Fibroblast of pulmonary artery (primary cell): ENCODE measurements at places on chromosomes 12 and 14.

GRCh38 chr12:29226616-29227015 is 77.5 kb downstream of the FAR2 start:
- DNase-seq, result peak; percentile 27

- DNase-seq, result no peak
These were observed 30.0 kb downstream of the SLC39A9 start for GRCh38 chr14:69428289-69428998.

DNA sequence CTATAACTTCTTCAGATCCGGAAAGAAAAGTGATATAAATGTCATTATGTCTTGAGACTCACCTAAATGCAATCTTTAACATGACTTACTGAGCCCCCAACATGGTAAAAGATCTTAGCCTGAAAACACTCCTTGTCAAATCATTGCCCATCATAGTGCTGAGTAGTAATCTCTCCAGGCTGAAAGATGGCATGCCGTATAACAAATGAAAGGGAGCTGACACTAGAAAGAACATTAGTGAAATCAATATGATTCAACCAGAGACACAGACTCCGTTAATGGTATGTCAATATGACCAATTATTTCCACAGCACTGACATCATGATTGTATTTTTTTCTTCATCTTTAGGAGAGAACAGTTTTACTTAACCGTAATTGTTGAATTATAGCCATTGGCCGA is 54.4 kb downstream of the BICD1 start:
- no peak for DNase-seq

- DNase-seq, result peak; percentile 73
These were observed 18.2 kb upstream of the SUSD6 start for GRCh38 chr14:69593018-69593677.

- DNase-seq, result peak; percentile 96
These were observed 1193.7 kb downstream of the GALC start for GRCh38 chr14:86799244-86799647.

DNA sequence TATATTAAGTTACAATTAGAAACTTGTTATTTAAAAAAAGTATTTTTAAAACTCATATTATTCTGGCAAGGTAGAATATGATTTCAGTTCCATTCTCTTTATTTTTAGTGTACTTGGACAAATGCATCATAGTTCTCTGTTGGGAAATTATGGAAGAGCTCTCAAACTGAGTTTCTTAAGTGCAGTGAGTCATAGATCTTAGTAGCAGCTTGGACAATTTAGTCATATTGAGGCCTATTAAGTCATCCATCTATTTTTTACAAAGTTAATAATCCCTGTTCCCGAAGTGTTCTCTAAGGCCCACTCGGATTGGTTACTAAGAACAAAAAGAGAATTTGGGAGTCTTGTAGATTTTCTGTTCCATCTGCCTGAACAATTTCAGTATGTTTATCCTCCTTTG is 113.9 kb downstream of the ANO4 start:
- peak; percentile 78 for DNase-seq

DNA sequence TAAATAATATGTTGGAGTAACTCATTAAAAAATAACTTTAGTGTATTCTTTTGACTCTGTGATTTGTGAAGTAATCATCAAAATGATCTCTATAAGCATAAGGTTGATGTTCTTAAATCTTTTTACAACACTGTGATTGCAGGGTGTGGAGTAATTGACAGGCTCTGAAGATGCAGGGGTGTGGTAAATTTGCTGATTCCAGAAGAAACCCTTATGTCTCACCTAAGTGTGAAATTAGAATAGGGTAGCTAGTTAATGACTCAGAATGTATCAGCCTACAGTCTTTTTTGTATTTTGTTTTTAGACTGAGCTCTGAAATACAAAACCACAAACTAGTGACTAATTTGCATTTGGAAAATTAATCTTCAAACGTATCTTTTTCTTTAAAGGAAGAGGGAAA is 5.9 kb downstream of the PRPF39 start:
- DNase-seq, result no peak

DNA sequence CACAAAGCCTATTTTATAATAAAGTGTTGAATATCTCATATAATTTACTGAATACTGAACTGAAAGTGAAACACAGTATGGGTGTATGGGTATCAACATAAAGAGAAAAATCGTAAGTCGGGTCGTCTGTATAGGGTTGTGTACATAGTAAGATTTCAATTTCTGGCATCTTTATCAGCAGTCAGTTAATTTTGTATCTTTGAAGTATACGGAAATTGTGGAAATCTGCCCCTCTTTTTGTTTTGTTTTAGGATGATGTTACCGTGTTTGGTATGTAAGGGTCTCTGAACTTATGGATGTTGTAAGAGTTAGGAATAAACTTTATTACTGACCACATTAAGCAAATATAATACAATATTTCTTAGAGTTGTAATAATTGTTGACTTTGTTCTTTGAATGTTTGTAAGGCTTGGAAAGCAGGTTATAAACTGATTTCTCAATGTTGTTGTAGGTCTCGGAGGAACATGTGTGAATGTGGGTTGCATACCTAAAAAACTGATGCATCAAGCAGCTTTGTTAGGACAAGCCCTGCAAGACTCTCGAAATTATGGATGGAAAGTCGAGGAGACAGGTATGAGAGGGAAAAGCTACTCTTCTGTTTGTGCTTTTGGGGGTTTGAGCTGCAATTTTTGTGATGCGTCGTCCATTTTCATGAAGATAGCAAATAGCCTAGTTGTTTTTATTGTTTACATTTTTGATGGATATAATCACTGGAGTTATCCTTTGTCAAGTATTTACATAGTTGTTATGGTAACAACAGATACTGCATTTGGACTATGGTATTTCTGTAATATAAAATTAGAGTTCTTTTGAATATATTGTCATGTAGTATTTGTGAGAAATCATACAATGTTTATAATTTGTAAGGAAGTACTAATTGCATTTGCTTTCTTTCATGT is 12.0 kb downstream of the EID3 start:
- DNase-seq, result no peak

GRCh38 chr14:95206534-95206933 is 49.2 kb upstream of the DICER1 start:
- no peak for DNase-seq

GRCh38 chr12:57027011-57027804 is 10.9 kb upstream of the TAC3 start:
- no peak for DNase-seq

DNA sequence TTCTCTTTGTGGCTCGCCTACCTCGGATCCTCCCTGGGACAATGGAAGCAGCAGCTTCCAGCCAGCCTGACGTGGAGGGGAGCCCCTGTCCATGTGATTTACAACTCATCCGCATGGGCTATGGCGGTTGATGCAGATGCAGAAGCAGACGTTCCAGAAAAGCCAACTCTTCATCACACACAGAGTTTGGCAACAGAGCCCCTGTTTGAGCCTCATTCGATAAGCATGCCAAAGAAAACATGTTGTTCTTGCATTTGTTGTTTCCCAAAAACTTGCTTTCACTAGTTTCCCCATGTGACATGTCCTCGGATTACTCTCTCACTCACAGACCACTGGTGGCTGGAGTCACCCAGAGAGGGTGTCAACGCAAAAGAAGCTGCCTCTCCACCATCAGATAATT is 16.4 kb upstream of the TC2N start:
- peak; percentile 73 for DNase-seq

GRCh38 chr12:5718073-5718472 is 227.0 kb downstream of the ANO2 start:
- no peak for DNase-seq

GRCh38 chr12:27534765-27535161 is 10.8 kb downstream of the PPFIBP1 start:
- no peak for DNase-seq

DNA sequence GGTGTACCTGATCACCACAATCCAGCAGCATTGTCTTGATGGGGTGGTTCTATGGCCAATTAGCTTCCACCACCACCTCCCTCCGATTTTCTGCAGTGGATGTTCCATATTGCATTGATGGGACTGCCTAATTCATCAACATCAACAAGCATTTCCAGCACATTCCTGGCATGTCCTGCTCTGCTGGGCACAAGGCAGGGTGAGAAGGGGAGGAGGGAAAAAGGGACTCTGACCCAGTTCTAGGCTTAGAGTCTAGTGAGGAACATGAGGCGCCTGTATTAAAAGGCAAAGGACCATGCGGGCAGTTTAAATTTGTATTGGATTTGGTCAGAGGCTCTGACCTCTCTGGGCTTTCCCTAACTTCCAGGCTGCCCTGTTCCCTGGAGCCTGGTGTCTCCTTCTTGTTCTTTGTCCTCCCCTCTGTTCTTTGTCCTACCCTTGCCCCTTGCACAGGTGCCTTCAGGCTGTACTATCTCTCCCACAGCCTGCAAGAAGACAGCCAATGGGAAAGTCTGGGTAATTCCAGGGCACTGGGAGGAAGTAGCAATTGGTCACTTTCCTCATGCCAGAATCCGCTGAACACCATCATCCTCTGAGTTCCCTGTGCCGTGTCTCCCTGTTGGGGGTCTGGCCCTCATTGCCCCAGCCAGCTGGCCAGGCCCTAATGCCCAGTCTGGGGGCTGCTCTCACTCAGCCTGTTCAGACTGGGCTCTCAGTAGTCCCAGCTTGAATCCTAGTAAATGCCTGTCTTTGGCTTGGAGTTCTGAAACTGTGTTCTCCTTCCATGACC is 43.3 kb downstream of the TSPAN11 start:
- no peak for DNase-seq

GRCh38 chr12:62766496-62766895 is 168.5 kb downstream of the PPM1H start:
- no peak for DNase-seq

GRCh38 chr12:48216785-48217184 is 13.7 kb upstream of the OR10AD1 start:
- no peak for DNase-seq

DNA sequence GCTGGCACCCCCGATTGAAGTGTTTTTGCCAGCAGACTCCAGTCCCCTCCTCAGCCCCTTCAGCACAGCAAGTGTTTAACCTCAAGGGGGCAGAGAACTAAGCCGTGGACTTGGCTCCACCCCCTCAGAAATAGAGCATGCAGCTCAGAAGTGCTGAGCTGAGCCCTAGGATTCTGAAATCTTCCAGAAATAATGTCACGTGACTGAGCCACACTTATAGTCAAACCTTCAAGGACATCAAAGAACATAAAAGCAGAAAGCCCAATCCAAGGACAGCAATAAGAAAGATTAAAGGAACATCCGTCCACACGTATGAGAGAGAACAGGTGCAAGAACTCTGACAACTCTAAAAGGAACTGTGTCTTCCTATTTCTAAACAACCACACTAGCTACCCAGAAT is 317.7 kb upstream of the LRFN5 start:
- no peak for DNase-seq

GRCh38 chr14:71403656-71404055 is 496.4 kb downstream of the PCNX1 start:
- peak; percentile 54 for DNase-seq

DNA sequence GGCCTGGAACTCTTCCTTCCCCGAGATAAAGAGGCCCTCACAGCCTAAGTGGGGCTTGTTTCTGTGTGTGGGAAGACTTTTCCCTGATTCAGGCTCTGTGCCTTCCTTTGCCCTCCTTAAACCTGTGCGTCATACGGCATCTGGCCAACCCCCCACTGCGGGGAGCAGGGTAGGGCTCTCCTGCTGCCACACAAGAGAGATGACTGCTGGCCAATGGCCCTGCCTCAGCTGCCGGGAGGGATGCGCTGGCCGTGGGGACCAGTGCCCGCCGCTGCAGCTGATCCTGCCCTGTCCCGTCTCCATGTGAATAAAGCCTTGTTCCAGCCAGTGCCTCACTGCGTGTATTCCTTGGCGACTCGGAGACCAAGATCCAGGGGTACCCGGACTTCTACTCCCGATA is 42.5 kb upstream of the BEGAIN start:
- no peak for DNase-seq

DNA sequence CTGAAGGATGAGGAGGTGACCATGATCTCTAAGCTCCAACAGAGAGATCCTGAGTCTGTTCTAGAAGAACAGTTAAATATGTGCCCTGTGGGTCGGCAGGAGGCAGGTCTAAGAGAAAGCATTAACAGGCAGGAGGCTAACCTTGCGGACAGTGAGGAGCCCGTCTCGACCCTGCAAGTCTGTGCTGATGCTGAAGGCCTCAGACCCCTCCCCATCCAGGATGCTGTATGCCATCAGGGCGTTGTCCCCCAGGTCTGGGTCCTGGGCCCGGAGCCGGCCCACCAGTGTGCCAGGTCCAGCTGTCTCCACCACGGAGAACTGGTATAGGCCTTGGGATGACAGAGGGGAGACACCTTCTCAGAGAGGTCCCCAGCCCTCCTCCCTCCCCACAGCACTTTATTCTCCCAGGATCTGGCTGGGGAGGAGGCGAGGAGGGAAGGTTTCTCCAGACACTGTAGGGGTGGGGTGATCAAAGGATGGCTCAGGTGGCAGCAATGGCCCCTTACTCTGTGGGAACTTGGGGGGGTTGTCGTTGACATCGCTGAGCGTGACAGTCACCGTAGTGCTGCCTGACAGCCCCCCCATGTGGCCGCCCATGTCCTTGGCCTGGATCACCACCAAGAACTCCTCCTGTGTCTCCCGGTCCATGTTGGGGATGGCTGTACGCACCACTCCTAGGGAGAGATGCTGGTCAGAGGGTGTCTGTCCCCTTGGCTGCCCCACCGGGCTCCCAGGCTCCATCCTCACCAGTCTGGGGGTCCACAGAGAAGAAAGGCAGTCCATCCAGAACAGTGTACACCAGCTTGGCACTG is 3.1 kb downstream of the CDH24 start:
- DNase-seq, result no peak

- no peak for DNase-seq
These were observed 10.5 kb upstream of the CDK2AP1 start for GRCh38 chr12:123282111-123282510.

DNA sequence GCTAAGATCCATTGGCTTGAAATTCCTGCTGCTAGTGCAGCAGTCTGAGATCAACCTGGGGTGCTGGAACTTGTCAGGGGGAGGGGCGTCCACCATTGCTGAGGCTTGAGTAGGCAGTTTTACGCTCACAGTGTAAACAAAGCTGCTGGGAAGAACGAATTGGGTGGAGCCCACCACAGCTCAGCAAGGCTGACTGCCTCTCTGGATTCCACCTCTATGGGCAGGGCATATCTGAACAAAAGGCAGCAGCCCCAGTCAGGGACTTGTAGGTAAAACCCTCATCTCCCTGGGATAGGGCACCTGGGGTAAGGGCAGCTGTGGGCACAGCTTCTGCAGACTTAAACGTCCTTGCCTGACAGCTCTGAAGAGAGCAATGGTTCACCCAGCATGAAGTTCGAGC is 191.7 kb downstream of the ALG10B start:
- no peak for DNase-seq

DNA sequence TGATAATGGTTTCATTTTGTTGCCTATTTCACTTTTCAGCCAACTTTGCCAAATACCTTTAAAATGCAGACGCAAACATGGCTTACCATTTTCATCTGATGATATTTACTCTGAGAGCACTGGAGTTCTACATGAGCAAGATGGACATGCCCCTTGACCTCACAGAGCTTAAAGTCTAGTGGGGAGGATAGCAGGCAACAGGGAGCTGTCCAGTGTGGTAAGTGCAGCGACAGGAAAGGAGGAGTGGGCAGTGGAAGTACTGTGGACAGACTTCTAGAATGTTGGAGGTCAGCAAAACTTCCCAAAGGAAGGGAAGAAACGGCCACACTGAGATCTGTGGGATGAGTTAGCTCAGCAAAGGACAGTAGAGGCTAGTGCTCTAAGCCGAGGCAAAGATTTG is 25.3 kb downstream of the LRIG3 start:
- DNase-seq, result no peak

- no peak for DNase-seq
These were observed 9.8 kb upstream of the RMST start for GRCh38 chr12:97452839-97453238.
